ENCODE measurements at places on chromosomes 3 and 15.

- DNase-seq: no peak
Observed at GRCh38 chr3:162328649-162329048, 832.0 kb downstream of the OTOL1 start.

GRCh38 chr3:185744997-185745843, 79.6 kb downstream of the IGF2BP2 start:
- no peak for DNase-seq

GRCh38 chr3:102169915-102170479, 264.8 kb upstream of the ZPLD1 start:
- DNase-seq: no peak

- no peak for DNase-seq
Observed at GRCh38 chr15:45586125-45586524, 1.1 kb upstream of the BLOC1S6 start.

DNA sequence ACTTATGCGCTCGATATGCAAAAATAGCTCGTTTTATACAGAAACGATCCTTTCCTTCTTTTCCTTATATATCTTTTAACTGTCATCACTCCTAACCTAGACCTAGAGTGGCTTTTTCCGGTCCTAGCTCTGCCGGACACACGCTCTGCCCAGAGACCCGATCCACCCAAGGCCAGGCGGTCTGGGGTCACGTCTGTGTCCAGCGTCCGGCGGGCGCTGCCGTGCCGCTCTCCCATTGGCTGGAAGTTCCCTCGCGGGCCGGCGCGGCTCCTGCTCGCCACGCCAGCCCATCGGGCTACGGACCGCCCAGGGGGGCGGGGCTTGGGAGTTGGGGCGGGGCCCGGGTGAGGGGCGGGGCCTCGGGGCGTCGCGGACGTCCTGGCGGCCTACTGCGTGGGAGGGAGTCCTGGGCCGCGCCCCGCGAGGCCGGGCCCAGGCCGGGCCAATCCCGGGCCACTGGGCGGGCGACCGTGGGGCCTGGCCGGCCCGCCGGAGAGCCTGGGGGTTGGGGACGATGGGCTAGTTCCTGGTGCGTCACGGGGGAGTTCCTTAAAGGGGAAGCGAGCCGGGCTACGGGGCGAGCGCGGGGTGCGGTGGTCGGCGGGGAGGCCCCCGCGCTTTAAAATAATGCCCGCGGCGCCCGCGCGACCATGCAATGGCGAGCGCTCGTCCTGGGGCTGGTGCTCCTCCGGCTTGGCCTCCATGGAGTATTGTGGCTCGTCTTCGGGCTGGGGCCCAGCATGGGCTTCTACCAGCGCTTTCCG, at the start of gene EDEM1:
Gene EDEM1, plus strand, starts transcription at position 552 of the 764 bp plus-strand sequence. Its CDS starts 99 bp downstream, at position 651.
- DNase-seq: peak; percentile 98

DNA sequence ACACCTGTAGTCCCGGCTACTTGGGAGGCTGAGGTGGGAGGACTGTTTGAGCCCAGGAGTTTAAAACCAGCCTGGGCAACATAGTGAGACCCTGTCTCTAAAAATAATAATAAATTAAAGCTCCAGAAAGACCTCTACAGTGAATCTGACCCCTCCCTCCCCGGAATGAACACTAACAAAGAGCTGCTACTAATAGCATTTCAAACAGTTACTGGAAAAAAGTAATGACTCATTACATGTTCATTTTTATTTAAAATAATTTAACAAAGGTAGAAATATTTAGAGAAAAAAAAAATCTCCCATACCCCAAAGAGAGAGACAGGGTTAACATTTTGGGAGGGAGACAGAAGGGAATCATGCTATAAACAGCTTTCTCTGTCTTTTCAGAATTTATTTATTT, 2.2 kb upstream of the UBA3 start:
- no peak for DNase-seq

Data from stimulated activated CD4-positive, alpha-beta T cell treated with anti-CD3 and anti-CD28 coated beads, Interleukin-15, amount 100 ng/mL, for 1 hour (primary cell).